Fibroblast of skin of abdomen (primary cell): ENCODE measurements at places on chromosomes 3 and 15.

GRCh38 chr15:87736891-87737389 is 519.6 kb downstream of the NTRK3 start:
- DNase-seq = peak; percentile 51

GRCh38 chr3:112170046-112170445 is 37.0 kb upstream of the GCSAM start:
- DNase-seq = no peak

DNA sequence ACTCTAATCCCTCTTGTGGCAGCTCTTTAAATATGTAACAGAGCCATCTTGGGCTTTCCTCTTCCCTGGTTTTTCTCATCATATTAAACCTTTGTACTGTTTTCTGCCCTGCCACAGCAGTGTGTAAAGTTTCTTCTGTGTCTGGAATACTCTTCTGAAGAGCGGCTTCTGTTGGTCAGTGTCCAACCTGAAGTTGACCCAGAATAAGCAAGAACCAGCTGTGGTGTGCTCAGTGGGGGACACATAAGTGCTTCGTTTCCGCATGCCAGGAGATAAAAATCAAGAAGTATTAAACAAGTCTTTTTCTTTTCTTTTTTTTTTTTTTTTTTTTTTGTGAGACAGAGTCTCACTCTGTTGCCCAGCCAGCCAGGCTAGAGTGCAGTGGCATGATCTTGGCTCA is 173.2 kb upstream of the CHRM5 start:
- no peak for DNase-seq

DNA sequence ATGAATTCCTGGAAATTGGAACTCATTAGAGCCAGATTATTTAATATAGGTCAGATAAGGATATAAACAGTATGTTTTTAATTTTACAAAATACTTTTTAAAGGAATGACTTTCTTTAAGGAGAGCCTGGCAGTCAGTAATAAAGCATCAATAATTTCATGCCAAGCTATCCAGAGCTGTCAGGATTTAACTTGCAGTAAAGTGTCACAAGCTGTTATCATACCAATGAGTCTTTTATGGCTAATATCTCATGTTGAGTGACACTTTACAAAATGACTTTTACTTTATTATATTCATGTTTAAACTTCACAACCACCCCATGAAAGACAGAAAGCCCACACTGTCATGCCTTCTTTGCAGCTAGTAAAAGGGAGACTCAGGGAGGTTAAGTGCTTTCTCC is 72.9 kb upstream of the C3orf49 start:
- no peak for DNase-seq

DNA sequence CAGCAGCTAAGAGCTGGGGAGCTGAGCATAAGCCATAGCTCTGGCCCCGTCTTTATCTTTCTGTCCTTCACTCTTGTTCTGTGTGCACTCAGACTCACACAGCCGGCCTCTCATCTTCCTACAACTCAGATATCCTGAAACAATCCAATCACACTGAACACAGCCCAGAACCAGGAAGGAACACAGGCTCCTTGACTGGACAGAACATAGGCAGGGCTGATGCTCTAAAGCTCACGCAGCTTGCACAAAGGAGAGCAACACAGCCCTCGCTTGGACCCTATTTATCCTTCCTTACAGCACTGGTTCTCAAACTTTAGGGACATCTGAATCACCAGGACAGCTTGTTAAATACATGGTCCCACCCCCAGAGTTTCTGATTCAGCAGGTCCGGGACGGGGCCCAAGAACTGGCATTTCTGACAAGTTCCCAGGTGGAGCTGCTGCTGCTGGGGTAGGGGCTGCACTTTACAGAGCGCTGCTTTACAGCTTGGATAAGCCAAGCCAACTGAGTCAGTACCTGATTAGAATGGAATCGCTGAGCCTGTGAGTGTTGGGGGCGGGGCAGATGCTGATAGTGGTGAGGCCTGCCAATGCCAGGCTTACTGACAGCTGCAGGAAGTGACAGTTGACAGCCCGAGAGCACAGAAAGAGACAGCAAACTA is 65.1 kb downstream of the MRPL46 start:
- DNase-seq = no peak

- DNase-seq = no peak
Measured at GRCh38 chr3:68631850-68632545, 300.3 kb downstream of the TAFA4 start.

- DNase-seq = peak; percentile 95
Measured at GRCh38 chr3:156762631-156763185, 63.4 kb upstream of the LEKR1 start.

DNA sequence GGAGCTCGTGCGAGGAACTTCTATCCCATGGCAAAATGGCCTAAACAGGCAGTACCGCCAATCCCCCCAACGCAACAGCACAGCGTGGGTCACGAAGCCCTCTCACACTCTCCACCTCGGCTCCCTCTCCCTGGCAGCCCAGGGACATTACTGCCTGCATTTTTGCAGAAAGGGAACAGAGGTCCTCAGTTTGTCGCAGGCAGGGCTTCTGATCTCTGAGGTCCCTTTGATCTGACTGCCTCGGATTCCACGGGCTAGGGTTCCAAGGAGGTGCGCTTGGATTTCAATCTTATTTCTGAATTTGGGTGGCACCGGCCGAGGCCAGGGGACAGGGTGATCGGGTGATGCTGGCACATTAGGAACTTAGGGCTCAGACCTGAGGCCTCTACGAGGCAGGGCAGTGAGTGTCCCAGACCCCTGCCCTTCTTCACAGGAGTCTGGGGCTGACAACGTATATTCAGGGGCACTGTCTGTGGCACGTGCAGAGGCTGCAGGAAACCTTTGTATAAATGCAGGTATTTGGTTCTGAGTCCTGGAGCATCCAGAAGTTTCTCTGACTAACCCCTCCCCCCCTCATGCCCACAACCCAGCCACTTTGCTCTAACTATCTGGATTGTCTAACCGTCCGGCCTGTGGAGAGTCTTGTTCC is 197.9 kb downstream of the XXYLT1 start:
- no peak for DNase-seq

DNA sequence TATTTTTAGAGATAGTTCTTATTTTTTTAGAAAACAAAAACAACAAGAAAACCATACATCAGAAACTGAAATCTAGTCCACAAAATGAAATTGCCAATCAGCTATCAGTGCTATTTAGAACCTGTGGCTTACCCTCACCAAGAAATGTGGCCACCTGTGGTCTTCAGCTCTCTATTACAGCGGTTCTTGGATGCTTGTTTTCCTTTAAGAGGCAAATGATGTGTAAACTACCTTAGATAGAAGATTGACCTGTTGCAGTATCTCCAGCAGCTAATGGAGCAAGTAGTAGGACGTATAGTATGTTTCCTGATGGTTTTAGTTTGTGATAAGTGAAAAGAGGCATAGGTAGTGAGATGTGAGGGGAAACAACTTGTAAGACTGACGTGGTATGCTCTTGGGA is 21.2 kb downstream of the TFG start:
- no peak for DNase-seq

GRCh38 chr3:49942651-49943050 is 2.7 kb downstream of the RBM6 start:
- no peak for DNase-seq

DNA sequence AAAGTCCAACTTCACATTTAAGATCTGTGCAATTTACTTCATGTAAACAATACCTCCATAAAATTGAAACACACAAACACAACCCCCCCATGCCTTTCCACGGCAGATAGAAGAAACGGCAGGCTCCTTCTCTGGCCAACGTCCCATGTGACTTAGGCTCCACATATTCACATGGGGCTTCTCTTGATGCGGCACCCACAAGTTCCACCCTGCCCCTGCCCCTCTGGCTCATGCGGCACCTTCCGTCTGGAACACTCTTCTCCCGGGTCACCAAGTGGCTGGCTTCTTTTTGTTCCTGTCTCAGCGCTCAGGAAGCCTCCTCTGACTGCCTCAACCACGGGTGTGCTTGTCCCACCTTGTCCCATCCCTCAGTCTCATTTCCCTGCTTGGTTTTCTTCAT is 25.6 kb downstream of the STIMATE start:
- DNase-seq = no peak

- no peak for DNase-seq
Measured at GRCh38 chr3:146465693-146466465, 3.5 kb downstream of the PLSCR2 start.

- no peak for DNase-seq
Measured at GRCh38 chr15:56654624-56655023, 78.7 kb downstream of the ZNF280D start.

DNA sequence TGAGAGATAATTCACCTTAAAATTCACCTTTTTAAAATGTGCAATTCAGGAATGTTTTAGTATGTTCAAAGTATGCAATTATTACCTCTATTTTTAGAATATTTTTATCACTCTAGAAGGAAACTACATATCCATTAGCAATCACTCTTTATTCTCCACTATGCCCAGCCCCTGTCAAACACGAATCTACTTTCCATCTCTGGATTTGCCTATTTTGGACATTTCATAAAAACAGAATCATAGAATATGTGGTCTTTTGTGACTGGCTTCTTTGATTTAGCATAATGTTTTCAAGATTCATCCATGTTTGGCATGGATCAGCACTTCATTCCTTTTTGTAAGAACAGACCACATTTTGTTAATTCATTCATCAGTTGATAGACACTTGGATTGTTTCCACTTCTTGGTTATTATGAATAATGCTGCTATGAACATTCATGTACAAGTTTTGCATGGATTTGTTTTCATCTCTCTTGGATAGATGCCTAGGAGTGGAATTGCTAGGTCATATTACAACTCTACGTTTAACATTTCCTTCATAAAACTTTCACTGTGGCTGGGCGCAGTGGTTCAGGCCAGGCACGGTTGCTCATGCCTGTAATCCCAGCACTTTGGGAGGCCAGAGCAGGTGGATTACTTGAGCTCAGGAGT is 12.7 kb downstream of the HMCES start:
- peak; percentile 64 for DNase-seq

GRCh38 chr15:42719043-42719442 is 17.9 kb downstream of the CDAN1 start:
- no peak for DNase-seq

DNA sequence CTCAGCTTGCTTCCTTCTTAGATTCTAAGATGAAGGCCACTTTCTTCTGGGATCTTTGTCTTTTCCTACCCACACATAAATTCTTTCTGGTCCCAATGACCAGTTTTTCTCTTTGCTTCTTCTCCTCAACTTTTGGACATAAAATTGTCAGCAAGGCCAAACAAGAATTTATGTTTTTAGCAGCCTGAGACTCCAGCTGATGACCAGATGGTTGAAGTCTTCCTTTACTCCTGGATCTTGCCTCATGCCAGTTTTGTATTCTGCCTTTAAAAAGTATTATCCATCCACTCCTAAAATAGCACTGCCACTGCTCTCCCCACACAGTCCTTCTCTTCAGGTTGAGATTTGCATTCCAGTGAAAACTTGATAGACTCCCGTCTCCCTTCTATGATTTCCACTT is 236.0 kb downstream of the VPS13C start:
- no peak for DNase-seq
